ENCODE measurements at places on chromosomes 16 and 17.

DNA sequence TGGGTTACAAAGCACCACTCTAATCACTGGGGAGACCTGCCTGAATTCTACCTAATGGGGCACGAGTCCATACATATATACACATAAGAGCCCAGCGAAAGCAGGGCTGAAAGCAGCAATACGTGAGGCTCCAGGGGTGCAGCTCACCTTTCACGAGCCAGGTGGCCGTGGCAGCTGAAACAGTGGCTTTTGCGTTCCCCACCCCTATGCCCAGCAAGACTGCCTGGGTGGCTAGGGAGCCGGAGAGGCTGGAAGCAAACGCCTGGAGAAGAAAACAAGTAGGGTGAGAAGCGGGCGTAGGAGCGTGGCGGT is 618 bp downstream of the RUSF1 start:
- DNase-seq = no peak

DNA sequence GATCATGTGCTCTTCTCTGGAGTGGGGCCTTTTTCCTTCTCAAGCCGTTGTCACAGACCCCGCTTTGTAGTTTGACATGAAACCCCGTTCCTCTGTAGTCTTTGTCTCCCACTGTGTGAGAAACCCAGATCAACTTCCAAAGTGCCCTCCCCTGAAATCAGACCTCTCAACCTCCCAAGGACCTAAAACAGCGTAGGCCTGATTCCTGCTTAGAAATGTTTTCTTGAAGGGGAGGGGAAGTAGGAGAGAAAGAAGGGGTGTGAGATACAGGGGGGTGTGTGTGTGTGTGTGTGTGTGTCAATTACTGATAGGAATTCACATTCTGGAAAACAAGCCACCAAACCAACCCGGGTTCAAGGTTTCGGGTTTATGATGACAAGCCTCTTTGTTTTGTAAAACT is 1.4 kb downstream of the UBE2O start:
- DNase-seq = no peak

DNA sequence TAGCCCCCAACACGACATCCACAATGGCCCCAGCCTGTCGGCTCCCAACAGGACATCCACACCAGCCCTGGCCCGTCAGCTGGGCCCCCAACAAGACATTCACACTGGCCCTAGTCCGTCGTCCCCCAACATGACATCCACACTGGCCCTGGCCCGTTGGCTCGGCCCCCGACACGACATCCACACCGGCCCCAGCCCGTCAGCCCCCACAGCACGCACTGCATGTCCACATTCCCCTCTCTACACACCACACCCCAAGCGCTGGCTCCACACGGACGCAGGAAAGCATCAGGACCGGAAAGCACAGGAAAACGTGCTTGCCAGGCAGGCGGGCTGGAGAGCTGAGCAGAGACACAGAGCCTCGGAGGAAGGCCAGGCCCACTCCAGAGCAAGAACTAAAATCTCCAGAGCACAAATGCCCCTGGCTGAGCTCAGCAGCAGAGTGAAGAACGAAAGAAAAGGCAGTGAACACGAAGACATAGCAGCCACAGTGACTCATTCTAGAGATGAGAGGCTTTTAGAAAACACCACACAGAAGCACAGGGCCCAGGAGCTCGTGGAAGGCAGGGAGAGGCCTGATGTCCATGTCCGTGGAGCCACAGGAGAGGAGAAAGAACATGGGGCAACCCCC is 50.6 kb downstream of the LMF1 start:
- DNase-seq = no peak

DNA sequence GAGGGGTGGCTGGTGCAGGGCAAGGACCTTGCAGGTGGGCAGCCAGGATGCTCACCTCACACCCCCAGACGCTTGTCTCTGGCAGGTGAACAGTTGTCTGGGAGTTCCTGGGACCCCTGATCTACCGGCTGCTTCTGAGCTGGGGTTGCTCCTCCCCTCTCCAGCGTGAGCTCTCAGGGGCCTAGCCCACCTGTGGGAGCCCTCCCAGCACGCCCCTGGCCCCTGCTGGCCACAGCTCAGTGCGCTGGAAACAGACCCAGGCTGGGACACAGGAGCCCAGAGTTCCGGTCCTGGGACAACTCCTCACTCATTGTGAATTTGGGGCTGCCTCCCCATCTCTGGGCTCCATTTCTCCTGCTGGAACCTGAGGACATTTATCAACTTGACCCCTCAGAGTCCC is 30.3 kb downstream of the ARHGAP23 start:
- no peak for DNase-seq

DNA sequence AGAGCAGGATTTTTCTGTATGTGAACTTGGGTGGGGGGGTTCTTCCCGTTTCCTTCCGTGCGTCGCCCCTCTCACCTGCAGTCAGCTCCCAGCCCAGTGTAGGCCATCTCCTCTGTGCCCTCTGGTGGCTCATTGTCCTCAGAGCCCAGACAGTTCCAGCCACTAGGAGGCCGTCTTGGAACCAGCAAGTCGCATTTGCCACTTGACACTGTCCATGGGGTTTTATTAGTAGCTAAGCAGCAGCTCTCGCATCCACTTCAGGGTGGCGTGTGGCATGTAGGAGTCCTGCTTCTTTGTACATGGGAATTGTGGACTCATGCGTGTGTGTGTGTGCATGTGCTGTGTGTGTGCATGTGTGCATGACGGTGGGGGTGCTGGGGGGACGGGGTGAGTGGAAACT is 74.0 kb downstream of the SEC14L1 start:
- no peak for DNase-seq

DNA sequence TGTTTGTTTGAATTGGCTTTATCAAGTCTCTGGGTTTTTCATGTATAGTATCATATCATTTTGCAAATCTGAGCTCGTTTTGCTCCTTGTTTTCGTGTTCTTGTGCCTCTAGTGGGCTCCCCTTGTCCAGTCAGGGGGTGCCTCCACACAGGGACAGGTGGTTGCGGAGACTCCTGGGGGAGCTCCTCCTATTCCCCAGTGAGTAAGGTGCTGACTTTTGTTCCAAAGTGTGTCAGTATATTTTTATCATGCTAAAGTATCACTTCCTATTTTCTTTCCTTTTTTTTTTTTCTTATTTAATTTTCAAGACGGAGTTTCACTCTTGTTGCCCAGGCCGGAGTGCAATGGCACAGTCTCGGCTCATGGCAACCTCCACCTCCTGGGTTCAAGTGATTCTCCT is 30.3 kb upstream of the IL17C start:
- DNase-seq = no peak
